ENCODE measurements at places on chromosomes 12 and 14.

DNA sequence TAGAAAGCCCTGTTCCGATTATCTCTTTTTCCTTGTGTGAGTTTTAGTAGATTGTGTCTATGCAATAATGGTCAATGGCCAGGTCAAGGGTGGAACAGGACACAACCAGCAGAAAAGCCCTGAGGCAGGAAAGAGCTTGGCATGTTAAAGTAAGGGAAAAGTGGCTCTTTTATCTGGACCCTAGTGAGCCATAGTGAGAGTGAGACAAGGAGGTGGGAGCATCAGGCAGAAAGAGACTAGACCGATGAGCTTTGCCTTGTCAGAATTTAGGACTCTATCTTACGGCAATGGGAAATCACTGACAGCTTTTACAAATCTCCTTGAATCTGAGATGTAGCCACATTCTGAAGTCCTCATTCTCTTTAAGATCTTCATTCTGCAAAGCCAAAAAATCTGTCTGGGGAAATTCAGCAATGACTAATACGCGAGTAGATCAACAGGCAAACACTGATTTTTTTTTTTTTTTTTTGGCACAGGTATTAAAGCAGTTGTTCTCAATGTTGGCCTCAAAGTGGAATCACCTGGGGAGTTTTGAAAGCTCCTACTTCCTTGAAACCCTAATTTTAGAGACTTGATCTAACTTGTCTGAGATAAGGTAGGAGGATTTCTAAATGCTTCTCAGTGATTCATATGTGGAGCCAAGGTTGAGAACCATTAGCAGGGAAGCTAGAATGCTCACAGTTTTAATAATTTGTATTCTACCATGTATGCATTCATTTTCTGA lies 33.9 kb downstream of the TMEM19 start:
- DNase-seq, result no peak

GRCh38 chr12:4041187-4041885 lies 168.1 kb upstream of the PARP11 start:
- no peak for DNase-seq

GRCh38 chr14:103318750-103319419 lies 15.2 kb upstream of the EIF5 start:
- DNase-seq, result no peak

DNA sequence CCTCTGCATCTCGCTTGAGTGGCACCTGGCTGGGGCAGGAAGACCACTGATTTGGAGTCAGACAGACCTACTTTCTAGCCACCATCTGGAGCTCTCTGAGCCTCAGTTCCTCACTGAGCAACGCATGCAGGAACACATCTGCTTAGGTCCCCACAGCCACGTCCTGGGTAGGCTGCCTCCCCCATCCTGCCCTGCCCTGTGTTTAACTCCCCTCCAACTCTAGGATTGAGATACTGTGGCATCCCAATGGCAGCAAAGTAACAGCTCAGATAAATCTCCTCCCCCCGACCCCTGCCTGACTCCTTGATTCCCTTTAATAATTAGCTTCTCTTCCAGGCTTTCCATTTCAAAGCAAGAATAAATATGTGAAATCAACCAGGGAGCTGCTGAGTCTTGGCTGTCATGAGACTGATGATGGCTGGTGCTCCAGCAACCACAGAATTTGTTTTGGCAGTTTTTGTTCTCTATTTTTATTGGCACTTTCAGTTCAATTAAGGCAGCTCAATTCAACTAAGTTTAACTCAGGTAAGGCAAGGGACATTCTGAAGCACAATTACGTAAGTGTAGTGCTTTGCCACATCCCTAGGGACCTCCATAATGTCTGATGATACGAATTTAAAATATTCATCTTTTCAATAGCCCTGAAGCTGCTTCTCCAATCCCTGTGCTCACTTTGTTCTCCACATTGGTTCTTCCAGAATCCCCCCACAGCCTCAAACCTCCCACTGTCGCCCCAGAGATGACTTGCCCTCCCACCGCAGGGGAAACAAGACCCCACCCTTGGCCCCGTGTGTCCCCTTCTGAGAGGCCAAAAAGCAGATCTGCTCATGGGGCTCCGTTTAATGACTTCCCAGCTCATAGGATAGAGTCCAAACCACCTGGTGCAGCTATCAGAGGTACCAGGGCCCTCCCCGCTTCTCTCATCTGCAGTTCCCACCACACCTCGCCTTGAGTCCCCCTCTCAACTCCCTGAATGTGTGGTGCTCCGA lies 58.2 kb downstream of the ESR2 start:
- DNase-seq, result no peak

GRCh38 chr14:72700338-72701236 lies 193.3 kb downstream of the DPF3 start:
- DNase-seq, result no peak

DNA sequence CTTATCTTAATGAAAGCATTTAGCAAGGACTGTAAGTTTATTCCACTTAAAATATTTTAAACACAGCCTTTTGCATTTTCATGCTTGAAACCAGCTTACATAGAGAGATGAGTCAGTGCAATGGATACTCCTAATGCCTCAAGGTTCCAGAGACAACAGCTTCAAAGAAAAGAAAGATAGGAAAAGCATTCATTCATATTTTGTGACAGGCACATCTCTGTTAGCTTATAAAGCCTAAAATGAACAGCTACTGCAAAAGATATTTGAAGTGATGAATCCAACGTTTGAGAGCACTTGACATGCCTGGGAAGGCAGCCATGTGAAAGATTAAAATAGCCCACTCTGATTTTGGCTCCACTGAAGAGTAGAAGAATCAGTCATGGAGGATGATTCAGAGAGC lies 814.5 kb downstream of the RPS29 start:
- DNase-seq, result no peak

- DNase-seq, result no peak
These were observed 222.5 kb upstream of the GRIP1 start for GRCh38 chr12:66901138-66901932.

DNA sequence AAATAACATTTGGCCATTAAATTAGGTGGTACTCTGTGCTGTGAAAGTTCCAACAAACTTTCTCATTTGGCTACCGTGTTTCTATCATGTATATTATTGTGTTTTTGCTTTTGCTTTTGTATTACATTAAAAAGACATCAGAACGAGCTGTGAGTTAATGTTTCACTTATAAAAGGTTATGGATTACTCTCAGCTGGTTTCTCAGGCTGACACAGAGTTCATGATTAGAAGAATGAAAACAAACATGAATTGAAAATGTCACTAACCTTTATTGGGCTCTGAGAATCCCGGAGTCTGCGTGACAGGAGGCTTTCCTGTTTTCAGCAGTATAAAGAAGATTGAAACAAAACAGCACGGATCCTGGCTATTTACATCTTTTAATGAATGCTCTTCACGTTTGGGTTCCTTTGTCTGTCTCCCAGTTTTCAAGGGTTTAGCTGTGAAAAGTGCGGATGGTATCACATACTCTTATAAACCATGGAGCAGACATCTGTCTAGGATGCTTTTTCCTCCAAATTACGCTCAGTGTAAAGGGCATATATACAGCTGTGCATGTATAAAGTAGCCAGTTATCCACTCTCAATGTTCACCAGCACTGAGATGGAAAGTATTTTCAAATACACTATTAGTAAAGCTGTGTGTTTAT lies 153.6 kb downstream of the PTCSC3 start:
- DNase-seq, result no peak

DNA sequence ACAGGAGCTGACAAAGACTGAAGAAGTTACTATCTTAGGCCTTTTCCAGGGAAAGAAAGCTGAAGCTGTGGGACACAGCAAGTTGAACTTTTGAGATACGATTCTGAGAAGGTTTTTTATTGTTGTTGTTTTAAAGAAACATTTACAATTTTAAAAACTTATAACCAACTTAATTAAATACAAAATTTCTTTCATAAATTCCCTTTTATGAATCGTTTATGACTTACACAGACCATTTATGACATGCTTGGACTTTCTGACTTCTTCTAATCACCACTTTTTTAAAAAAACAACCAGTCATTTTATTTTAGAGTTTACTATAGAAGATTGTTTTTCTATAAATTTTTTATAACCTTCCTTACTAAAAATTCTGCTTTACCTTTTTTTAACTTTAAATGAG lies 68.7 kb downstream of the DHRS2 start:
- DNase-seq, result peak; percentile 30

GRCh38 chr12:49655595-49656236 lies 32.4 kb downstream of the PRPF40B start:
- no peak for DNase-seq

DNA sequence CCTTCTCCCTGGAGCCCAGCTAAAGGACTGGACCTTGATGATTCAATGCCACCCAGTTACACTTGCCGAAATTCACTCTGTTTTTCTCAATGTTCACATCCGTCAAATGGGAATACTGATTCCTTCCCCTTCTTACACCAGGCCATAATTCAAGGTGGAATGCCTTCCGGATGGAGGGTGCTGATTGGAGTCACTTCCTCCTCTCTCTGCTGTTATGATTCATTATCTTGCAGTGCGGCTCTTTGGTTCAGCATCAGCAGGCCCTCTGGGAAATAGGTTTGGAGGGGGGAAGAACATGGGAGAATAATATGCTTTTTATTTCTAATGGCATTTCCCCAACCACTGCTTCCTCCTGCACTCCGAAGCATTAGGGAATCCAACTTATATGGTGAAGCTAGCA lies 390.6 kb upstream of the TBX3 start:
- no peak for DNase-seq

DNA sequence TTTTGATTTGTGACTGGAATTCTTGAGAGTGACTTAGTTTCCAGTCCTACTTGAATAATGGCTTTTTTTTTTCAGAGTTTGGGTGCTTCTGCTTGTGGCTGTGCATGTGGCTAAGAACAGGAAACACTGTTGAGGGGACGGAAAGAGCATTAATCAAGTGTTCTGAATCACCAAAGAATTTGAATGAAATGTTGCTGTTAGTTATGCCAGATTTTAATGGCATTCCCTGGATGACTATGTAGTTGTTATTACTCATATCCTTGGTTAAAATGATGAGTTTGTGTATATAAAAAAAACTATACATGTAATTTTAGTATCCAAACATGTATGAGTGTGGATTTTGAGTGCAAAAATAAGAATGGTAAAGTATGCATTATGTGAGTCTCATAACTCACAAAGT lies 347.9 kb downstream of the BCAT1 start:
- no peak for DNase-seq

Measured in A549 (cell line).